ENCODE measurements at places on chromosomes 16 and 17.

DNA sequence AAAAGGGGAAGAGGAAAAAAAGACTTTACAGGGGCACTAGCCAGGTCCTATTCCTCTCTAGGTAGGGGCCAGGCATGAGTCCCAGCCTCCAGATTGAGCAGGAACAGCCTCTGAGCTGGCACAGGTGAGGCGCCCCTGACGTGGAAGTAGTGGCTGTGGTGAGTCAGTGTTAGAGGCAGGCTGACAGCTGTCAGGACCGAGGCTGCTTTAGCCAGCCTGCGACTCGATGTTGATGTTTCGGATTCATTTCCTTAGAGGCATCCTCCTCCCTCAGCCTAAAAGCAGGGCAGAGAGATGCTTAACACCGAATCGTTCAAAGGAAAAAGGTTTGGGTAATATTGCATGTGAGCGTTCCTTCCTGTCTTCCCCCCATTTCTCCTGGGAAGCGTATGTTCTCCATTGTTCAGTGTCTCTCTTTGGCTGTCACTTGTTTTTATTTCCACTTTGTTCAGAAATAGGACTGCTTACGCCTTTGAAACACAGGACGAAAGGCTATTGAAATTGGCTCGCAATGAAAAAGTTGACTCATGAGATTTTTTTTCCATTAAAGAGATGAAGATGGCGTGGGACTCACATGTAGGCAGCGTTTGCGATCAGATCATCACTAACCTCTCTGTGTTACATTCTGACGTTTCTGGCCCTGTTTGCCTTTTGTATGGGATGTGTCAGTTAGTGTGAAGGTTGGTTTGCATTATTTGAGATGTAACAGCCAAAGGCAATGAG, 1.3 kb downstream of the KIAA0513 start:
- DNase-seq = peak; percentile 61

DNA sequence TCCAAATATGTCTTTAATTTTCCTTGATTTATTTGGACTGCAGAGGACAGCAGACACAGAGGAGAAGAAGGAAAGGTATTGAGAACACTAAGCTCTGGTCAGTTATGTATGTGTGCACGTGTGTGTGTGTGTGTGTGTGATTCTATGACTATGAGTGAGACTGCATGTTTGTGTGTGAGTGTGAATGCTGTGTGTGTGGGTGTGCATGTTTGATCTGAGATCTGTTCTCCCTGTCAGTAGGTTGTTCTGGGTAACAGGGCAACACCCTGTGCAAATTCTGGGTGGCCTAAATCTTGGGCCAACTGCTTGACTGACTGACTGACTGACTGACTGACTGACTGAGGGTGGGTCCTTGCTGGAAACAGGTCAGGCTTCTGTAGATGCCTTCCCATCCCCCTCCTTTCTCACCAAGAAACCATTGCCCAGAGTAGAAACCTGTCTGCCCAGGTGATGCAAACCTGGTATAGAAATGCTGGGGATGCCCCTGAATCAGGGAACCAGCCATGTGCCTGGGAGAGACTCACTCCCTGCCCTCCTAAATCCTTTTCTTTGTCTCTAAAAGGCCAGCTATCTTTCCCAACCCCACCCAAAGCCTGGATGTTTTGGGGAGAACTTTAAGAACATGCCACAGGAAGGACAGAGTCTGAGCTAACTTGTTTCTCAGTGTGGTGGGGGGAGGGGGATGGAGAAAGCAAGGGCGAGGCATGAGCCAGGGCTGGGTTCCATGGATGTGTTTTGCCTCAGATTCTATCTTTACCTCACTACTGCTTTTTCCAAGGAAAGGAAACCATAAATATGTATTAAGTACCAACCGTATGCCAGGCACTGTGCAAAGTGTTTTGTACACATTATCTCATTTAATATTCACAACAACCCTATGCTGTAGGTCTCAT, 4.5 kb upstream of the NR1D1 start:
- no peak for DNase-seq

DNA sequence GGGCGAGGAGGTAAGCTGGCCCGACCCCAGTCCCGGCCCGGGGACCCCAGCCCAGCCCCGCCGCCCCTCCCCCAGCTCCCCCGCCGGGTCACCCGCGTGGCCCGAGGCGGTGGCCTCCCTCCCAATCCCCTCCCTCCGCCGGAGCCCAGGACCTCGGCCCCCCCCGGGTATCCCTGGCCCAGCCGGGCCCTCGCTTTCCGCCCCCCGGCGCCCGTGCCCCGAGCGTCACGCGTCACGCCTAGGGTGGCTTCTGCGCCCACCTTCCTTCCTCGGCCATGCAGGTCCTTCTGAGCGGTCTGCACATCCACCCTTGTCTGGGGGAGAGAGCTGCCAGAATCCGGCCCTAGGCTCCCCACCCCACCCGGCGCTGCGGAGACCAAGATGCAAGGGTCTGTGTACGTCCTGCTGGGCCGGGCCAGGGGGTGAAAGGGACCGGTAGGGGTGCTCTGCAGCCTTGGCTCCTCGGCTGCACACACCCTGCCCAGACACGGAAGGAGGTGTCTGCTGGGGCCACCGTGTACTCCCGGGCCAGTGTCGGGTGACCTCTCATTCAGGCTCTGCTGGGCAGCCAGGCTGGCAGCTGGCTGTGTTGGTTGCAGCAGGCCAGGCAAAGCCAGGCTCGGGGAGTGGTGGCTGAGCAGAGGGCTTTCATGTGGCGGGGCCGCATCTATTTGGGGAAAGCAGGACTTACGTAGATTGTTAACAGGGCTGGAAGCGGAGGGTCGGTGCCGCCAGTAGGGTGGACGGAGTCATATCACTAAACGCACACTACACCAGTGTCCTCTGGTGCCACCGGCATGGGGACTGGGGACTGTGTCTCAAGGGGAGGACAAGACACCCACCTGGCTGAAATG, 754 bp downstream of the RAB11FIP4 start:
- DNase-seq = no peak

GRCh38 chr16:22684574-22685458, 129.1 kb upstream of the HS3ST2 start:
- DNase-seq = no peak

DNA sequence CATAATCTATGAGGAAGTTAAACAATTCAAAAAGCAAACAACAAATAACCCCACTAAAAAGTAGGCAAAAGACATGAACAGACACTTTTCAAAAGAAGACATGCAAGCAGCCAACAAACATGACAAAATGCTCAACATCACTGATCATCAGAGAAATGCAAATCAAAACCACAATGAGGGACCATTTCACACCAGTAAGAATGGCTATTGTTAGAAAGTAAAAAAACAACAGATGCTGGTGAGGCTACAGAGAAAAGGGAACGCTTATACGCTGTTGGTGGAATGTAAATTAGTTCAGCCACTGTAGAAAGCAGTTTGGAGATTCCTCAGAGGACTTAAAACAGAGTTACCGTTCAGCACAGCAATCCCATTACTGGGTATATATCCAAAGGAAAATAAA, 24.4 kb downstream of the TNFRSF13B start:
- no peak for DNase-seq

- DNase-seq = no peak
These were observed 3.6 kb upstream of the SLC16A5 start for GRCh38 chr17:75084039-75084660.

DNA sequence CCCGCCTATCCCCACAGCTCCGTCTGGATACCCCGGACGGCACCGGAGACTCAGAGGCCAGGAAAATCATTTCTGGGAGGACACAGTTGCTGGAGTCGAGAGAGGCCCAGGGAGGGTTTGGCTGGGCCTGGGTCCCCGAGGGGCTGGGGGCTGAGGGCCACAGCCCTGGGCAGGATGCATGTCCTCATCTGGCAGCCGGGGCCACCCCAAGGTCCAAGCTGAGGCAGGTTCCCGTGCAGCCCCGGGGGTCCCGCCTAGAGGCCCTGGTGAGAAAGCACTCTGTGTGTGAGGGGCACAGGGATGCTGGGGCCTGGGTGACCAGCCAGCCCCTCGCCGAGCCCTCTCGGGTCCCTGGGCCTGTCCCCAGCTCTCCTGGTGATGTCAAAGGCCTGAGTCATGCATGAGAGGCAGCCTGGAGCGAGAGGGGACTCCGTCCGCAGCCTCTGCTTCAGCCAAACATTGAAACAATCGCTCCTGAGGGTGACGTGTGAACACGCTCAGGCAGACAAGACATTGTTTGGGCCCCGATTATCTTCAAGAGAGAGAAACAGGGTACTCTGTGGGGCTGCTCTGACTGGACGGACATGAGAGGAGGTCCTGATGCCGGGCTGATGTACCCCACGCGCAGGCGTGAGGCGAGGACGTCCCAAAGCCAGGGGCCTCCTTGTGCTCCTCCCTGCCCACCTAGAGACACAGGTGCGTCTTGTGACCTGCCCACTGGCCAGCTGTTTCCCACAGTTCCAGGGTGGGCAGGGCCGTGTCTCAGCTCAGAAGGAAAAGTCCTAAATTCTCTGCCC, 25.8 kb upstream of the C1QTNF8 start:
- no peak for DNase-seq

- no peak for DNase-seq
These were observed 59.0 kb upstream of the NKD1 start for GRCh38 chr16:50489182-50489581.

GRCh38 chr17:68568581-68568980, 32.6 kb downstream of the FAM20A start:
- no peak for DNase-seq

GRCh38 chr17:43952724-43953666, 745 bp downstream of the PYY start:
- DNase-seq = no peak

DNA sequence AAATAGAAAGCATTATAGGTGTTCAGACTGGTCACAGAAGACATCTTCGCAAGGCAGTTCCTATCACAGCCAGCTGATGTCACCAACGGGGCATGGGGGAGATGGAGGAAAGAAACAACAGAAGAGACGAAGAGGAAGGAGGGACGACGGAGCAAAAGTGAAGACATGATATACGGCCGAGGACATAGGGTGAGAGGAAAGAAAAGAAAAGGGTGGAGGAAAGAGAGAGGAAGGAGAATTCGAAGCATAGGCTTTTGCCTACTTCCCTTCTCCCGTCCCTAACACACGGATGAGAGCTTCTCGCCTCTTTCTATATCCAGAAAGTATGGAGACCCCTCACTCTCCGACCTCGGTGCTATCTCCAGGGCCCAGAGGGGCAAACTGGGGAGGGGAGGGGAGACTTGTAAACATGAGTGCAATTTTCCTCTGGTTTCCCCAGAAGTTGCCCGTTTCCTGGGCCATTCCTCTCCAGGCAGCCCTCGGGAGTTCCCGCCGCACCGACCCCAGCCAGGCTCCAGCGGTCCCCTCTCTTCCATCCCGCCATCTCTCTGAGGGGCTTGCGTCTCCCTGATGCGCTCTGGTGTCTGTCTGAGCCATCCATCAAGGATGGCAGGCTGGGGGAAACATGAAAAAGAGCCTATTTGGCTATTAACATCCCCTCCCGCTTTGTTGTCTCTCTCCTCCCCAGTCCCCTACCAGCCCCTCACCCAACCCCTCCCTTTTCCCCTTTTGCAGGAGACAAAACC, 26.0 kb downstream of the COPZ2 start:
- no peak for DNase-seq

- no peak for DNase-seq
These were observed 1.0 kb upstream of the ANKRD40CL start for GRCh38 chr17:50768346-50768761.

DNA sequence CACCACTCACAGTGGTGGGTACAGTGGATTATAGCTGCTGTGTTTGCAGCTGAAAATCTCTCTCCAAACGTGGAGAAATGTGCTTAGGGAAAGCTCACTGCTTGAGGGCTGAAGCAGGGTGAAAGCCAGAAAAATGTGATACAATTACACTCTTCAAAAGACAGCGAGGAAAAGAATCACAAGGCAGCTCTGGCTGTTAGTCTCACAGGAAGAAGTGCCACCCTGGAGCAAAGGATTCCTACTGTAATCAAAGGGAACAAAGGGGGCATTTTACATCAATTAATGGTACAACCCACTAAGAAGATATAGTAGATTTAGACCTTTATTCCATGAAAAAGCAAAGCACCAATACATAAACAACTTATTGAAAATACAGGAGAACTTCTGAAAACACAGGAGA, 48.1 kb upstream of the IRX5 start:
- no peak for DNase-seq

GRCh38 chr17:68461122-68461539, 3.8 kb upstream of the WIPI1 start:
- DNase-seq = no peak

DNA sequence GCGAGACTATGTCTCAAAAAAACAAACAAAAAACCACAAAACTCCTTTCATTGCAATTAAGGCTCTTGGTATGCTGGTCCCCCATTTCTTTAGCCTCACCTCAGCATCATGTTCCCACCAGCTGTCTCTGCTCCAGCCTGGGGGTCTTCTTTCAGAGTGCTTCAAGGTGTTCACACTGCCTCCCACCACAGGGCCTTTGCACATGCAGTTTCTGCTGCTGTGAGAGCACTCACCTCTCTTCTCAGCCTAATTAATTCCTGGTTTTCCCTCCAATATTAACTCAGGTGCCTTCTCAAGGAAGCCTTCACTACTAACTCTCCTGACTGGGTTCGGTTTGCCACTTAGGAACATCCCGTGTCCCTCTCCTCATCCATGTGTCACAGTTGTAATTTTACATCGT, 15.9 kb upstream of the PIK3R6 start:
- no peak for DNase-seq

DNA sequence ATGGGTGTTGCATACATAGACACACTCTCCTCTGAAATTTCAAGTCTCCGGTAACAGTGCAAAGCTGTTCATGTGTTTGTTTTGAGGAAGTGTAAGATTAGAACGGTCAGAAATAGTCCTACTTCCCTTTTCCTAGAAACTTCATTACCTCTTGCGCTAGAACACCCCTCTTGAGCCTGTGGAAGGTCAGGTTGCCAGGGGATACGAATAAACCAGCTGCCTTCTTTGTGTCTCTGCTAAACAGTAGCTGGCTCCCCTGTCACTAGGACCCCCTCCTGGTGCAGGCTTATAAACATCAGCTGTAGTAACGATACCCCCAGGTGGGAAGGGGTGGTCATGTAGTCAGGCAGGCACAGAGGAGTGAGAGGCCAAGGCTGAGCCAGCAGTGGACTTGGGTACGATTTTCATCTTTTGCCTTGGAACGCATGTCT, 113.4 kb upstream of the RCVRN start:
- DNase-seq = no peak

DNA sequence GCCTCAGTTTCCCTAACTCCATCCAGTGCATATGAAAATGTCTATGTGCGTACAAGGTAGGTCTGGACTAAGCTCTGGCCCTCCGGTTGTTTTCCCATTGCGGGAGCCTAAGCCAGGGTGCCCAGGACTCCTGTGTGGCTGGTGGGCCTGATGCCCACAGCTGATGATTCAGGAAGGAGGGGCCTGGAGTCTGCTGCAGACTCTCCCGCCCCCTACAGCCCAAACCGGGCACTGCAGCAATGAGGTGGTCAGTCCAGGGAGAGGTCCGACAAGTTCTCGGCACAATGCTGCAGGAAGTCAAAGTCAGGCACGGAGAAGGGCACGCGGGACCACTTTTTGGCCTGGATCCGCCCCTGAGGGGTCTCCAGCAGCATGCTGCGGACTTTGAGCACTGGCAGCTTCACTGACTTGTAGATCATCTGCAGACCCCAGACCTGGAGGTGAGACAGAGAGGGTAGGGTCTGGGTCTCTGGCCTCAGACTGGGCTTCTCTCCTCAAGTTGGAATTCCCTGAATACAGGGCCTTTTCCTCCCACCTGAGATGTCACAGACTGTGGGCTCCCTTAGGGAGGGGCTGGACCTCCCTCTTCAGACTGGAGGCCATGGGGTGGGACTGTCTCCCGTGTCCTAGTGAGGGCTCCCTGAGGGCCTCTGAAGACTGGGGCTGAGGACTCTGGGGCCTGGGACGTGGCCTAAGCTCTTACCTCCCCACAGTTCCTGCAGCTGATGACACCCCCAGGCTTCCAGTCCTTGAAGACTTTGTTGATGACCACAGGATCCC, 3.4 kb upstream of the ZNF385C start:
- peak; percentile 46 for DNase-seq

All from activated T-helper 9 cell treated with anti-CD3 and anti-CD28 coated beads, Interleukin-2, amount 50 U/mL, for 16 hours (primary cell).